Hair follicular keratinocyte (primary cell): ENCODE measurements at places on chromosomes 2 and 18. TPM values are rescaled to one million over a fixed set of nuclear protein-coding genes. Genes with fewer than 3 reads are reported as not detected.

Gene UGT1A5
- not detected in 2 replicates for total RNA-seq

Gene DLGAP1
- total RNA-seq: not detected in 2 replicates

Gene NGEF
- total RNA-seq: 0.04 and 0.16 TPM in 2 replicates

Gene RAPH1
- 13.0 and 20.0 TPM in 2 replicates for total RNA-seq

Gene MOGAT1
- not detected in 2 replicates for total RNA-seq

Gene SH3RF3
- 0.57 and 0.86 TPM in 2 replicates for total RNA-seq

Gene LRRC30
- not detected in 2 replicates for total RNA-seq

Gene REG3G
- total RNA-seq: not detected in 2 replicates

Gene ASNSD1
- 24.5 and 40.4 TPM in 2 replicates for total RNA-seq

Gene BMPR2
- total RNA-seq: 13.7 and 20.0 TPM in 2 replicates

Gene EFR3B
- 0.55 and 0.61 TPM in 2 replicates for total RNA-seq

Gene CD226
- total RNA-seq: 0.31 and 0.76 TPM in 2 replicates

Gene SERPINB13
- 2.6 and 8.0 TPM in 2 replicates for total RNA-seq

Gene TAF4B
- 7.1 and 7.8 TPM in 2 replicates for total RNA-seq

Gene ABI2
- total RNA-seq: 13.9 and 15.3 TPM in 2 replicates

Gene POTEJ
- total RNA-seq: not detected in 2 replicates

Gene ARHGAP15
- not detected in 2 replicates for total RNA-seq
